ENCODE measurements at places on chromosomes 4 and X. TPM values are rescaled to one million over a fixed set of nuclear protein-coding genes. Genes with fewer than 3 reads are reported as not detected.

DNA sequence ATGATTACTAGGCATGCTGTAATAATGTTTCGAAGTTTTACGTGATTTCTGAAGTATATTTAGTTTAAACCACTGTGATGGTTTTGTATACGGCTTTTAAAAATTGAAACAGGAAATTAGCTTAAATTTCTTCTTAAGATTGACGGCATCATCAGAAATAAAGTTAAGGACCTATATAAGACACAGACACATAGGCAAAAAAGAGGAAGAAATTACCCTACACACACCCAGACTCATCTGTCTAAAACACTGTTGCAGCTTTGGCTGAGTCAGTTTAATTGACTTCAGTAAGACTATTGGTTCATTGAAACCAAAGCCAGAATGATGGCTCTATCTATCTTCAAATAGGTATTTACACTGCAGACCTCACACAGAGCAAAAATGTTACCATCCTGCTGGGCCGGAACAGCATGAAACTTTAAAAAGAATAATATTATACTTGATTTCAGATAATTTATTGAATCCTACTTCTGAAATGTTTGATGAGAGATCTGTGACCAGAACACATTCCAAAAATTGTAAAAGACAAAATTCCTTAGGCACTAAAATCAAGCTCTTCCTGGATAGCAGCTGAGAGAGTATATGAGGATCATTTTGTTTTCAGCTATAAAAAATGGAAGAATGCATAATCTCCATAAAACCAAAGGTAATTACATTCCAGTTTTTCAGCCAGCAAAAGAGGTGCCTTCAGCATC lies 4.5 kb downstream of the HHIP start:
- no peak for DNase-seq

GRCh38 chrX:10685923-10686595 lies 65.7 kb upstream of the MID1 start:
- no peak for DNase-seq

DNA sequence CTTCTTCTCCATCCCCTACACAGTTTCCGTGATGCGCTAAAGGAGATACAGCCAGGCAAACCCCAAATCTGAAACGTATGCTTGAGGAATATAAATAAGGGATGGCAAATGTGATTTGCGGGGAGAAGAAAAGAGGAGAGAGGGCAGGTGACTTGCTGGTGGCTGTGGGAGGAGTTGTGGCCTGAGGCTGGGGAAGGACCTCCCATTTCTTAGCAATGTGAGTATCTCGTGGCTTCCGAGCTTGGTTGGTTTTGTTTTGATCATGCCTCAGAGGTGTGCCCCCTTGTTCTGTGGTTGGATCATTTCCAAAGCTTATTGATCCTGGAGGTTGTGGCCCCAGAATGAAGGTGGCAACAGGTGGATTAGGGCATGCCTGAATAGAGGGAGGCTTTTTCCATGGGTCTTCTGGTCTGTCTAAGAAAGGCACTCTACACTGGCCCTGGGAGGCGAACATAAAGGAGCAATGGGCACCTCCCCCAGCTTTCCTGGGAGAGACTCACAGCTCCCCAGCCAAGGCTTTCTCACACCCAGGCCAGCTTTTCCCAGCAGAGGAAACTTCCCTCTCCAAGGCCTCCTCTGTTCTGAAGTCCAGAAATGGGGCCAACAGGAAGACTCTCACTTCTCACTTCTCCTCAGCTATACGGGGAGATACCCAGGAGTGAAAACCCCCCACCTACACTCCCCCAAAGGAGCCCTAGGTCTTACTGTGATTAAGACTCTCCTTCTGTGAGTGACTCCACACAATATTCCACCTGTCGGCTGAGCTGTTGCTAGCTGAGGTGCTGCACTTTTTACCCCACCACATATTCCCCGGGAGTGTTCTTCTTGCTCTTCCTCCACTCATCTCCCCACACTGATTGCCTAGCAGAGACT lies 40.0 kb downstream of the C4orf51 start:
- DNase-seq, result no peak

RENBP gene
- total RNA-seq, result 13.9 TPM

BMPR1B gene
- 2.8 TPM for total RNA-seq

TMPRSS11D gene
- total RNA-seq, result not detected

HSFX4 gene
- not detected for total RNA-seq

AMTN gene
- total RNA-seq, result not detected
